Psoas muscle (tissue), 8 donors: ENCODE measurements at places on chromosomes 12 and 14. TPM values are rescaled to one million over a fixed set of nuclear protein-coding genes. Genes with fewer than 3 reads are reported as not detected.

DNA sequence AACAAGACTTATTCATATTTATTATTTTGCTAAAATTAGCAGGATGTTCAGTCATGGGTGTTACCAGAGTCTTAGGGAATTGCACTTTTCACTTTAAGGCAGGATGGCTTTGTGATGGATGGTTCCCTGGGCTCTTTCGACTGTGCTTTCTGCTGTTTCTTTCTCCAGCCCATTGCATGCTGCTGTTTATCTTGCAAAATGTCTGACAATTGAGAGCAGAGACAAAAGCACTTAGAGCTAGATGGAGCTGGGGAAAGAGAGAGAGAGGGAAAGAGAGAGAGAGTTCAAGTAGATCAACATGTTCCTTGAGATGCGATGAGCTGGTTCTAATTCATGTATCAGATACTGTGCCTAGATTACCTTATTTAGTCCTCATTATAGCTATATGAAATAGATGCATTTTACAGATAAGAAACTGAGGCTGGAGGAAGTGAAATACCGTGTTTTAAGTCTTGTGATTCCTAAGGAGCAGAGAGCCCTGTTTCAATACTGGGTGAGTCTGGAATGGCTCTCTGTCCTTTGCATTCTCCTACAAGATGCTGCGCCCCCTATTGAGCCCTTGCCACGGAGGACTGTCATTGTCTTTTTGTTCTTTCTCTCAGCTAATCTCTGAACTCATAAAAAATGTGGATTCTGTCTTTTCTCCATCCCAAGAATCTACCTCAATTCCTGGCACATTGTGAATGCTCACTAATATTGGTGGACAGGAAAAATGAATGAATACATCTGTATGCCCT lies 227.9 kb downstream of the ALG10B start:
- no peak for DNase-seq

- no peak for DNase-seq
Observed at GRCh38 chr12:129610601-129611120, 293.2 kb downstream of the TMEM132D start.

- no peak for DNase-seq
Observed at GRCh38 chr14:69797573-69798338, 715 bp upstream of the SLC10A1 start.

GRCh38 chr12:64923536-64923935 lies 99.1 kb downstream of the TBC1D30 start:
- DNase-seq: no peak

DNA sequence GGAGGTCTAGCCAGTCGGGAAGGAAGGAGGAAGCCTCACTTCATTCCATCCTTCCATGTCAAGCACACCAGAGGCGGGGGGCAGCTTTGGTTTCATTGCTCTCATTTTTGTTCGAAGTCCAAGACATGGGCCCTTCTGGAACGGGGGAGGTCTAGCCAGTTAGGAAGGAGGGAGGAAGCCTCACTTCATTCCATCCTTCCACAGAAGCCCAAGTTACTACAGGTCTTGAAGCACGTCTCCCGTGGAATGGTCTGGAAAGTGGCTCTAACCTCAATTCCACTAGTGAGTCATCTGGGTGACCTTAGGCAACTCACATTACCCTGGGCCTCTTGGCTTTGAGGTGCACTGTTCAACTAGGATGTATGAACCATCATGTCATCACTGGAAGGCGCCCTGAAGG lies 156.3 kb downstream of the NTF3 start:
- DNase-seq: no peak

- DNase-seq: no peak
Observed at GRCh38 chr14:23533652-23534435, 17.7 kb downstream of the ZFHX2 start.

- no peak for DNase-seq
Observed at GRCh38 chr14:95069547-95069946, 87.8 kb downstream of the DICER1 start.

- no peak for DNase-seq
Observed at GRCh38 chr14:50008974-50009373, 107.4 kb downstream of the VCPKMT start.

DNA sequence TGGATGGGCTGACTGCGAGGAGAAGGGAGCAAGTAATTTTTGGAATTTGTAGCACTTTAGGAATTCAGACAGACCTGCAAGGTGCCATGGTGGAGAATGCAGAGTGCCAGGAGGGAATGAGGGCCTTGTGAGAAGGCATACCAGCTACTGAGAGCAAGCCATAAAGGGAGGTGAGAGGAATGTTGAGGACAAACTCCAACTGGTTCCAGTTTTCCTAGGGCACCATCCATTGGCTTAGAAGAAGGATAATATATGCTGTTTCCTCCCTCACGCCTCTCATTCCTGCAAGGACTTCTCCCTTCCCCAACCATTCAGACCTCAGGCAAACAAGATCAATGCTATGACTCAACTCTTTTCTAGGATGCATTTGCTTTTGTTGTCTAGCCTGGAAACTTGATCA lies 11.2 kb upstream of the DAAM1 start:
- DNase-seq: no peak

DNA sequence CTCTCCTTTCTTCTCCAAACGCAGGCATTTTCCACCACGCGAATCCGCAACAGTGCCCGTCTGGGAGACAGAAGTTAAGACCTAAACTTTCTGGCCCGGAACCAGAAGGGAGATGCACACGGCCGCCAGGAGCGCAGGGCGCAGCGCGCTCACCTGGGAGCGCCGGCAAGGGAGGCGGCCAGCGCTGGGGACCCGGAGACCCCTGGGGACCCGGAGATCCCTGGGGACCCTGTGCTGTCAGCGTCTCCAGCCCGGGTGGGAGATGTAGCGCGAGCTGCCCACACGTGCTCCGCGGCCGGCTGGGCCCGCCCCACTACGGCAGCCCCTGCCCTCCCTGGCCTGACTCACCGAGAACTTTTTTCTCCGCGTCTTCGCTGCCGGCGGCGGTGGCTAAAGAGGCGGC lies 620 bp downstream of the YBX3 start:
- peak; percentile 80 for DNase-seq

DNA sequence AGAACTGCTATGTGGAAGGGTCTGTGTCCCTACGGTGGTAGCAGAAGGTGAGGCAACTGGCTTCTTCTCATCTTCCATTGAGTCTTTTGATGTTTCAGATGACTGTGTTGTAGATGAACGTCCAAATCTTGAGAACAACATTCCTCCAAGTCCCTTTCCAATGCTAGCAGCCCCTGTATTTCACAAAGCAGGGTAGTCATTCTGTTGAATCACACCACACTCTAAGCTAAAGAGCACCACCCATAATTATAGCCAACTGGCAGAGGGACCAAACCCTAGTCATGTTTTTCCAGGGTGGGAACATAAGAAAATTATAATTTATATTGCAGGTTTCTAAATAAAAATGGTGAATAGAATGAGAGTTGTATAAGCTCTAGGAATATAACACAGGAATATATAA lies 98.7 kb downstream of the DDHD1 start:
- no peak for DNase-seq

DNA sequence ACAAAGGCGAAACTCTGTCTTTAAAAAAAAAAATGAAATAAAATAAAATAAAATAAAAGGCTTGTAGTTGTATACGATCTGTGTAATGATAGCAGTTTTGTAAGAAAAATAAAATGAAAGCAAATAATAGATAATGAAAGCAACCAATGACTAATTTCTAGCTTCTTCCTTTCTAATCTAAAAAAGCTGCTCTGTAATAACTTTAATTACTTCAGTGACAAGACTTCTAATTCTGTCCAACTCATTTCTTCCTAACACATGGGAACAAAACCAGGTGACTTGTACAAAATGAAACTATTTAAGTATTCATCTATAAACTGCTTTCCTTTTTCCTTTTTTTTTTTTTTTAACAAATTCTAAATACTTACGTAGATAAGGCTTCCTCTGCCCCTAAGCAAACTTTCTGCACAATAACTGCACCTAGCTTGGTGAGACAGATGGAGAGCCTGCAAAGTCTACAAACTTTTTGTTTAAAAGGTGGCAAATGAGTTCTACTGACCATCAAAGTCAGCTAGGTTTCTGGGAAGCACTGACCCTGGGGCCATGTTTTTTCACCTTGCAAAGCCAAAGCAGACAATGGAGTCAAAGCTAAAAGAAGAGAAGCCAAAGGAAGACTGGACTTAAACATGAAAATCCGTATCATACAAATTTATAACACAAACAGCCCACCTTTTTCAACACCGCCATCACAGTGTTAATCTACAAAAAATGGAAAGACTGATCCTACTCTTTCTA lies 28.2 kb downstream of the DENND5B start:
- DNase-seq: no peak

DNA sequence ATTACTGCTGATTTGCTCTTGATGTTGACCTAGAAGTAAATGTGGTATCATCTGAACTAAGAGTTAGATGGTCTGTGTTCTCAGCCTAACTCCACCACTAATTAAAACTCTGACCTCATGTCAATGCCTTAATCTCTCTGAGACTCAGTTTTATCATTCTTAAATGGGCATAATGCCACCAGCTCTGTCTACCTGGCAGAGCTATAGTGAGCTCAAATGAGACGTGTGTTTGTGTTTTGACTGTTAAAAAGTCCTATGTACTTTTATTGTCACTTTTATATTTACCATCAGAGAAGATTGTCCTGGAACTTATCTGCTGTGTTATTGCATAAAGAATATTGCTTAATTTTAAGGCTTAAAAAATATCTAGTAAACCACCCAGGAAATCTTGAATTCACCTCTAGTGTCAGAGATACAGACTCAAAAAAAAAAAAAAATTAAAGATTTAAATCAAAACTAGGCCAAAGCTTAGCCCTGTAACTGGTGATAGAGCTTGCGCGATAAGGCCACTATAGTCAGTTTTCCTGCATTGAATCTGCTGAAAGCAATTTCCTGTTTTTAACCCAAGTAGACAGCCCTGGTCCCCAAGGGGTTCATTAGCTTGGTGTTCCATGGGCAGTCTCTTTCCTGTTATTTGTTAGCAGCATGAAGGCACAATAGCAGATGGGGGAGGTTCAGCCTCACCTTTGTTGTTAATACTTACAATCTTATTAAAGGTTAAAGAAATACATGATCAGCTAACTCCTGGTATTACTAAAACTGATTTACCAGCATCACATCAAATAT lies 261.8 kb downstream of the ATP23 start:
- DNase-seq: no peak

GRCh38 chr12:92859650-92860386 lies 69.3 kb downstream of the EEA1 start:
- DNase-seq: no peak

- no peak for DNase-seq
Observed at GRCh38 chr12:66661357-66661756, 17.5 kb downstream of the GRIP1 start.

DNA sequence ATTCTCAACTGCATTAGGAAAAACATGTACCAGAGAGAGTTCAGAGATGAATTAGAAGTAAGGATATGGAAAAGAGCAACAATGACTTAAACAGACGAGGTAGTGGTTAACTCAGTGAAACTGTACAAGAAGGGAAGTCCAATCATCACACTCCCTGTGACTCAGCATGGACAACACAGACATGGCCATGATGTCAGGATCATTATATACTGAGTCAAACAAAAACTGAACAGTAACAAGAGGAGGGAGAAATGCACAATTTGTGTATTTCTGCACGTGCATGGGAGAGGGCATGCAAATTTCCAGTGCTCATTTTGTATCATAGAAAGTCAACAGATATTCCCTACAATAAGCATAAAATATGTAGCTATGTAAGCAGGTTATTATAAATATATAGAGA lies 1037.8 kb downstream of the BCL11B start:
- no peak for DNase-seq

DNA sequence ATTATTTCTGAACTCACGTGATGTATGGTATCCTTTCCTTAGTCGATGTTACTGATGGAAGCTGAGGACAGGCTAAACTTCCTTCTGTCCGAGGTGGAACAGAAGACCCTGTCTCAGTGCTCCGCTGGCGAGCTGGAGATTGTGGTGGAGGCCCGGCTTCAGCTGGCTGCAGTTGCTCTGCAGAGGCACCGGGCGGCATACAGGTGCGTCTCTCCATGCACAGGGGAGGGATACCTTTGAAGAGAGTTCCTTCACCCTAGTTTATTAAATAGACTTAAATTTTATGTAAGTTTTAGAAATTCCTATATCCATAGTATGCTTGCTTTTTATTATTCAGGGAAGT lies 186.7 kb upstream of the NEDD1 start:
- DNase-seq: no peak

Gene KRT7
- 1.4 TPM for total RNA-seq

Gene ASB2
- 443 TPM for total RNA-seq

Gene ST8SIA1
- 1.3 TPM for total RNA-seq

Gene ESPL1
- 0.37 TPM for total RNA-seq

Gene CDKN1B
- 37.7 TPM for total RNA-seq

Gene KRT86
- total RNA-seq: not detected

Gene KRT77
- not detected for total RNA-seq
